ENCODE measurements at places on chromosomes 2 and 18. TPM values are rescaled to one million over a fixed set of nuclear protein-coding genes. Genes with fewer than 3 reads are reported as not detected.

Gene RND3
- total RNA-seq: 20.4 TPM

Gene IL36A
- not detected for total RNA-seq

Gene SCN7A
- total RNA-seq: 27.7 TPM

GRCh38 chr18:55422456-55423180 lies 165.4 kb downstream of the TCF4 start:
- DNase-seq: peak; percentile 56

DNA sequence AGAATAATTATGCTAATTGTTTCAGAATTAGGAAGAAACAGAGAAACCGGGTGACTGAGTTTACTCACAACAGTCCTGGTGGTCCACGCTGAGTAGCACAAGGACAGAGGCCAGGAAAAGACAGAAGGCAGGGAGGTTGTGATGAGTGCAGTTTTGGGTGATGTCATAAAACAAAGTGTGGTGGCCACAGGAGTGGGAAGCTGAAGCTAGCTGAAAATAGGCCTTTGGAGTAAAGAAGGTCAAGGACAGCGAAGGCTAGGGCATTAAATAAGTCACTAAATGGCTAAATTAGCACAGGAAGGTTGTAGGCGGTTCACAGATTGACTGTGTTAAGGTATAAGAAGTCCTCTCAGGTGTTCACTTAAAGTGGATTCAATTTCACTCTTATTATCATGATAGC lies 120.9 kb upstream of the TTN start:
- DNase-seq: no peak

DNA sequence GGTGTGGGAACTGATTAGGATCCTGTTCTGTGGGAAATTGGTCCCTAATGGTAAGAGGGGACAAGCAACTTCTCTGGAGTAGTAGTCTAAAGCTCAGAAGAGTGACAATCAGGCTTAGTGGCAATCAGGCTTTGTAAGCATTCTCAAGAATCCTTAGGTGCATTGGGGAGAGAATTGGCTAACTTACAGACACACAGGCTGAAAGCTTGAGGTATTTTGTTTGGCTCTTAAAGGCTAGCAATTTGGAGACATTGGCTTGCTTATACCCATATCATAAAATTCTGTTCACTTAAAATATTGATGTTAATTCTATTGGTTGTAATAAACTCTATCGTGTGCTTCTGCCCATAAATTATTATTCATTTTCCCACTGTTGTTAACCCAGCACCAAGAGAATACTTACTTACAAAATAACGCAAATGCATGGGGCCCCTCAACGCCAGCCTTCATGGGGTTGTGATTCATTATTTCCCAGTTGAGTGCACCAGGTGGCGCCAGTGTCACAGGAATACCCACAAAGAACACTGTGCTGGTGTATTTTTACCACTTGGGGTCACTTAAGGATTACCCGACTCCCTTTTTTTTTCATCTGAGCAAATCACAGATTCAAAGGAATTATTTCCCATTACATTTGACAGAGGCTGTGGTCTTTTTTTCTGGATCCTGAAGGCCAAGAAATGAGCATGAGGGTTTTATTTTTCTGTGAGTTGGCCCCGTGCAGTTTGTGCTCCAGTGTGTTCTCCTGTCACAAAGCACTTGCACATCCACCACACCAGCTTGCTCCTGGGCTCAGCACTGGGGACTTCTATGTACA lies 45.5 kb downstream of the DDX1 start:
- peak; percentile 72 for DNase-seq

DNA sequence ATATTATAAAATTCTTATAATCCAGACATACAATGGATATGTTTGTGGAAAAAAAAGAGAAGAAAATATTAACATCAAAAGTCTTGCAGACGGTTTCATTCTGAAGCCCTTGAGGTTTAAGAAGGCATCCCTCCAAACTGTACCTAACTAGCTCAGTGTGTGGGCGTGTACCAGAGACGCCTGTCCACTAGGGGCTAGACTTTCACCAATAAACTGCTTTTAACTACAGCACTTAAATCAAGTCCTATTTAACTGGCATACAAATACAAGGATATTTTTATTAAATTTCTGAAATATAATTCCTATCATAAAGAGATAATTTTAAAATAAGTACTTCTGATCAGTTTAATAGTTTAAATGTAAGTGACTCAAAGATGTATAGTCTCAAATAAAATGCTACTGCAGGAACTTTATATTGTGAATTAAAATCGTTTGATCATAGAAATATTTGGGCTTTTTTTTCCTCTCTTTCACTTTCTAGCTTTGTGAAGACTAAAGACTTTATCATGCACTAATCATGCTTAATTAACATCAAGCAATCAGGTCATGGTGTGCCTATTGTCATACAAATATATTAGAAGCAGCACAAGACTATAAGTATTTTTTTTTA lies 437.7 kb downstream of the SATB2 start:
- no peak for DNase-seq

DNA sequence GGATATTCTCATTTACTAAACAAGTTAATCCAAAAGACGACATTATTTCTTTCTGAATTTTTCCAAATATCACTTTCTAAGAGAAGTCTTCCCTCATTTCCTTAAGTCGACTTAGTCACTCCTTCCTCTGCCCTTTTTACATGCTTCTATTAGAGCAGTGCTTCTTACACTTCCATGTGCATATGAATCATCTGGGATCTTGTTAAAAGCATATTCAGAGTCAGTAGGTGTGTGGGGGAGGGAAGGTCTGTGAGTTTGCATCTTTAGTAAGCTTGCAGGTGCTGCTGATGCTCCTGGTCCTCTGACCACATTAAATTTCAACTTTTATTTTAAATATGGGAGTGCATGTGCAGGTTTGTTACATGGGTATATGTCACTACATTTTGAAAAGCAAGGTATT lies 582.6 kb downstream of the NRXN1 start:
- no peak for DNase-seq

DNA sequence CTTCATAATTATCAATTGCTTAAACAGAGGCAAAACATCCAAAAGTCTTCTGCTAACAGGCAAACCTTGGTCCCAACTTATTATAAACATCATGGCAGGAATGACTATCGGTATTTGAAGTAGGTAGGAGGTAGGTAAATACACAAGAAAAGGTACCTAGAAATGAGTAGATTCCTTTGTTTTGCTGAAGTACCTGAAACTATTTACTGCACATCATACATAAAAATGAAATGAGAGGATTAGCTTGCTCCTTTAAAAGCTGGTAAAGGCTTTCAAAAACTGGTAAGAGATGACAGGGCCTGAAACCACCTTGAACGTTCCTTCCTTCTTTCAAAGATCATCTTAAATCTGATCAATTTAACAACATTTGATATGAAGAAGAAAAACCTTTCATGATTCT lies 55.2 kb upstream of the MAPRE2 start:
- no peak for DNase-seq

- DNase-seq: peak; percentile 84
These were observed at the start of gene GPR155 for GRCh38 chr2:174486563-174487107. GPR155 (minus strand) TSS chr2:174487029; CDS start chr2:174481956, 5,073 bp downstream.

GRCh38 chr2:66318009-66318561 lies 116.8 kb upstream of the MEIS1 start:
- DNase-seq: no peak

DNA sequence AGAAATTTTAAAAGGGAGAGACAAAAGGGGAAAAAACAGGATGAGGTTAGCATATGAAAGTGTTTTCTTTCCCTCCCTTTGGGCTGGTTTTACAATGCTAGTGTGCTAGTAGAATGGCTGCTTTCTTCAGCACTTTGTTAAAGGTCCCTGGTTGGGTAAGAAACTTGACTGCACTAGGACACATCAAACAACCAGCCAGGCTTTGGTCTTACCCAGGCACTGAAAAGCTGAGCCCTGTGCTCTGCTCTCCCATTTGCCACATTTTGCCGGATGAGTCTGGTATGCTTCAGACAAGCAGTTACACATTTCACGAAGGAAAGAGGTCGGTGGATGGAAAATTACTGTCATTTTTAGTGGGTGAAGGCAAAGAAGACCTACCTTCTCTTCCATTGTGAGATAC lies 242.0 kb downstream of the DPP10 start:
- DNase-seq: no peak

DNA sequence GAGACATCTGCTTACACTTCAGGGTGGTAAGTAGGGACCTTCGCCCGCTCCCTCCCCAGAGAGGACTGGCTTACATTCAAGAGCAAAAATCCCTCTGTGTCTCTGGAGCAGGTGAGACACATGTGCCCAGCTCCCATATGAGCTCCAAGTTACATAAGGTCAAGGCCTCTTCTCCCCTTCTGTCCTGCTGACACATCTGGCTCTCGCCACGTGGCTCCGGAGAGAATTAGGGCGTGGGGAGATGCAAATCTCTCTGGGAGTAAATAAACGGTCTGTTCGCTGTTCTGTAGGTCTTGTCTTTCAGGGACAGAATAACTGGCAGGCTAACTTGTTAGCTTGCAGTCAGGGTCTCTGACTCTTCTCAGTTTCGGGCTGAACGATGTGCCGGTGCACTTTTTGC lies 16.2 kb downstream of the MRO start:
- no peak for DNase-seq

All from Right ventricle myocardium superior (tissue), 1 donor.